Stromal cell of bone marrow (primary cell): ENCODE measurements at places on chromosomes 16 and 17.

- peak; percentile 41 for DNase-seq
These were observed 19.7 kb downstream of the IGF2BP1 start for GRCh38 chr17:49016775-49017463.

GRCh38 chr17:5055543-5055942 is 20.3 kb upstream of the SLC52A1 start:
- no peak for DNase-seq

DNA sequence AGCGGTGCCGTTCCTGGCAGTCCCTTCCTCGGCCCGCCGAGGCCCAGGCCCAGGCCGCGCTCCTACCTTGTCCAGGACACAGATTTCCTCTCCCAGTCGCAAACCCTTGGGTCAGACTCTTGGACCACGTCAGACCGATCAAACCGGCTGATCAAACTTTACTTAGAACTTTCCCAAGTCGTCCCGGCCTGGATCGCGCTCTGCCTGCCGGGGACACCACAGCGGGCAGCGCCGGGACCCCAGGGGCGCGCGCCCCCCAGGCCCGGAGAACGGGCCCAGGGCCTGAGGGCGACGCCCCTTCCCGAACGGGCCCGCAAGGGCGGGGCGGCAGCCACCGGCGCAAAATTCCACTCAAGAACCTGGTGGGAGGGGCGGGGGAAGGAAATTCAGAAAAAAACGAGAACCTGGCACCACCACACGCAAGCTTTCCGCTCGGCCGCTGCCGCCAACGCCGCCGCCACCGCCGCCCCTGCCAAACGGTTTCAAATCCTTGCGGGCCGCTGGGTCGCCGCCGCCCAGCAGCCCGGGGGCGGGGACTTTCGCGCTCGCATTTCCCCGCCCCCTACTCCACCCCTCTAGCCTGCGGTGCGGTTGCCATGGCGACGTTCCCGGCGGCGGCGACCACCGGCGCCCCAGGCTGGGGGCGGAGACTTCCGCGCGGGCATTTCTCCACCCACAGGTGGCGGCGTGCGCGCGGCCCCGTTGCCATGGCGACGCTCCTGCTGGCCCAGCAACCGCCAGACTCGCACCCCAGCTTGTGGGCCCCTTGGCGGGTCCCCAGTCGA is at the start of gene CEP112:
Gene CEP112, minus strand, starts transcription at position 541 of the 785 bp plus-strand sequence.
- DNase-seq, result peak; percentile 18

DNA sequence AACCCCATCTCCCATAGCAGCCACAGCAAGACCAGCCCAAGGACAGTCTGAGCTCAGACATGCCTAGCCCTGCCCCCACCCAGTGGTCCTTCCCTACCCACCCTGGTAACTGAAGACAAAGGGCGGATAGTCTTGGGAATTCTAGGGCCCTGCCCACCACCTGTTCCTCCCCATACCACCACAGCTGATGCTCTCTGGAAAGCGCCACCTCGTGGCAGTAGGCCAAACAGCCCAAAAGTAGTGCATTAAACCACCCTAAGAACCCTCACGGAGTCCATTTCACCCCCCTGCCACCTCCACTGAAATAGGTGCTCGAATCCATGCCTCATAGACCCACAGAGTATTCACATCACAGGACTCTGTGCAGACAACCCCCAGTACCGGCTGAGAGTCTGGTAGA is 1021.4 kb downstream of the CDH8 start:
- DNase-seq, result no peak

- no peak for DNase-seq
These were observed 25.8 kb downstream of the WWOX start for GRCh38 chr16:78125112-78125844.

GRCh38 chr16:76650582-76650981 is 373.4 kb downstream of the CNTNAP4 start:
- DNase-seq, result no peak

- DNase-seq, result no peak
These were observed 23.0 kb downstream of the GSPT1 start for GRCh38 chr16:11892761-11893160.

- DNase-seq, result peak; percentile 74
These were observed at the start of gene MYCBPAP for GRCh38 chr17:50507871-50508572. MYCBPAP (plus strand) TSS chr17:50508439; CDS start chr17:50508675, 236 bp downstream.

GRCh38 chr16:88975511-88976061 is 1.4 kb downstream of the CBFA2T3 start:
- DNase-seq, result no peak

- DNase-seq, result no peak
These were observed 18.5 kb downstream of the RAP1GAP2 start for GRCh38 chr17:2814481-2815341.

DNA sequence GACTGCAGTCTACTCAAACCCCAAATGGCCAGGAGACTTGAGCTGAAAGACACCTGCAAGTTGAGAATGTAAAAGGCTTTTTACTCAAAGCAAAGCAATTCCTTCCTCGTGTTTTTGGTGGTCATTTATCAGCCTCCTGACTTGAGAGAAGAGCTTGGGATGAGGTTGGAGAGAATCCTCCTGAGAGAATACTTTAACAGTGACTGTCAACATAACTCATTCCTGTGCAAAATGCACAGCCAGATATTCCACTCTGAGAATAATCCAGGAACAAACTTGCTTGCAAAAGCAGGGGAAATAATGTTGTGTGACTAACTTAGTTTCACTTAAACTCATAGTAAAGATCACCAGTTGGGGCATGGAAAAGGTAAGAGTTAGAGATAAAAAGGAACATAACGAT is 53.4 kb downstream of the SNTB2 start:
- no peak for DNase-seq

GRCh38 chr16:49588729-49589384 is 215.3 kb downstream of the C16orf78 start:
- DNase-seq, result no peak

DNA sequence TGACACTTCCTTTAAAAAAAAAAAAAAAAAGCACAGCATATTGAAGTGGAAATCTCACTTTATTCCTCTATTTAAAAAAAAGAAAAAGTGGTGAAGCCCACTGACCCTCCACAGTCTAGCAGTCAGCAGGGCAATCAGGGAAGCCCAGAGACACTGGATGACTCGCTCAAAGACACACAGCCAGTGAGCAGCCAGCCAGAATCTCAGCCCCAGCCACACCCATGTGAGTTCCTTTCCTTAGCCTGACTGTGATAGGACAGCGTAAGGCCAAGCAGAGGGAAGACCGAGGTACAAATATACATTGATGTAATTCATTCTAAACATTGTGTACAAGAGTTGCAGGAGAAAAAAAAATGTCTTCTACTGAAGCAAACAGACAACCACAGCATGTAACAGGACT is 22.5 kb downstream of the XPO6 start:
- no peak for DNase-seq

- no peak for DNase-seq
These were observed at the start of gene NOD2 for GRCh38 chr16:50692999-50693781. NOD2 (plus strand) TSS chr16:50693606; CDS start chr16:50699496, 5,890 bp downstream.

DNA sequence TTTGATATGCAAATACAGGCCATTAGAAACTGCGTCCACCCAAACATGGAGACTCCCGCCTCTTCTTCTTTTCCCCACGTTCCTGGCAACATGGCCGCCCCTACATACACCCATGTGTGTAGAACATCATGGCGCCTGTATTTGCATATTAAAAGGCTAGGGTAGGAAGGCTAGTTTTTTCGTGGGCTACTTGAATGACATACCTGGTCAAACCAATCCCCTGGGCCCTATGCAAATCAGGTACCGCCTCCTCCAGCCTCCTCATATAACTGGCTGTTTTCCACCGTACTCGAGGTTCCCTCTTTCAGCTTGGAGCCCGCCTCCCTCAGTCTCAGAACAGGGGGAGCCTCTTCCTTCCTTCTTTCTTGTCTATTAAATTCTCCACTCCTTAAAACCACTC is 840 bp upstream of the CD300LB start:
- no peak for DNase-seq

GRCh38 chr17:36060816-36061215 is 3.3 kb upstream of the CCL18 start:
- no peak for DNase-seq

GRCh38 chr16:13084331-13084730 is 182.9 kb downstream of the SHISA9 start:
- no peak for DNase-seq

GRCh38 chr17:28466521-28467048 is 6.9 kb upstream of the SLC13A2 start:
- DNase-seq, result no peak

DNA sequence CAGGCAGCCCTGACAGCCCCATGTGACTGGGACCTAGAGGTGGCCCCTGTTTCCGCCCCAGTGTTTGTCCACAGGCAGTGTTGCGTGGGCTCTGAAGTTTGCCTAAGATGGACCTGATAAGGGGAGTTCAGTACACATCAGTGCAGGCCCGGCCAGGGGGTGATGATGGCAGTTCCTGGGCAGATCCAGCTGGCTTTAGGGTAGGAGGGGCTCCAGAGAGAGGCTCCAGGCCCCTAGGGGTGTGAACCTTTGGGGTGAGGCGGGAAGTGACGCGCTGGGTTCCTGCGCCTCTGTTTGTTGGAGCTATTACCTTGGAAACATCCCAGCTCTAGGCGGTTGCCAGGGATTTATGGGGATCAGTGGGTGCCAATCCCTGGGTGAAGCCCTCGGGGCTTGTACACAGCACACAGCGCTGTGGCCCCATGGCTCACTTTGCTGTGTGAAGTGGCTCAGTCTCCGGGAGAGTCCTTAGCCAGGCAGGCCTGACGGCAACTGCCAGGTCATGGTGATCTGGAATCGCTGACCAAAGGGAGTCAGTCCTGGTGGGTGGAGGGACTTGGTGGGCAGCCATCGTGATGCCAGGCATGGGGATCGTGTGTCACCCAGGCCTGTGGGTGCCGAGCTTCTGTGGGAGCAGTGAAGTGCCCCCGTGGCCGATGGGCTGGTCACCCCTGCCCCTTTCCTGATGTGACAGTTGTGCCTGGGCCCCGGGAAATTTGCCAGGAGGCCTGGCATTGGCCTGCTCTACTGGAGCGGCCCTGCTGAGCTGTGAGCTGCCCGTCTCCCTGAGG is 146.1 kb downstream of the SEC14L1 start:
- DNase-seq, result peak; percentile 25

DNA sequence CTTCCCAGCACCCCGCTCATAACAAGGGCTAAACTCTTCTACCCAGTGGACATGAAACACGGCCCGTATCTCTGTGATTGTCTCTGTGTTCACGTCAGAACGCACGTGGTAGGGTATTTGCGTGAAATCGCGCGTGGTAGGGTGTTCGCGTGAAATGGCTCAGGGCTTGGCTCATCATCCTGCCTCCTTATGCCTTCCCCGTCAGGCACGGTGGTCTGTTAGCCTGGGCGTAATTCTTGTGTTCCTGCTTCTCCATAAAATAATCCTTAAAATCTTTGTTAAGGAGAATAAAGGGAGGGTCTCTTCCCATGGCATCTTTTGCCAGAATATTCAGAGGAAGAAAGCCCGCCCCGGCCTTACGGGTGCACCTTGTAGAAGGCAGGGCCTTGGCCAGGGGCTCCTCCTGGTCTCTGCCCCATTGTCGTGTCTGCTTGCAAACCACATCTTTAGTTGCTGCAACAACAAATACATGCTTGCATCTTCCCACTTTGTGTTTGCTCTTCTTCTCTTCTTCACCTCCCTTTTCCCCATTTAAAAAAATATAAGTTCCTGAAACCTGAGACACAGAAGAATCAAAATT is 116.7 kb upstream of the CHMP6 start:
- DNase-seq, result no peak

DNA sequence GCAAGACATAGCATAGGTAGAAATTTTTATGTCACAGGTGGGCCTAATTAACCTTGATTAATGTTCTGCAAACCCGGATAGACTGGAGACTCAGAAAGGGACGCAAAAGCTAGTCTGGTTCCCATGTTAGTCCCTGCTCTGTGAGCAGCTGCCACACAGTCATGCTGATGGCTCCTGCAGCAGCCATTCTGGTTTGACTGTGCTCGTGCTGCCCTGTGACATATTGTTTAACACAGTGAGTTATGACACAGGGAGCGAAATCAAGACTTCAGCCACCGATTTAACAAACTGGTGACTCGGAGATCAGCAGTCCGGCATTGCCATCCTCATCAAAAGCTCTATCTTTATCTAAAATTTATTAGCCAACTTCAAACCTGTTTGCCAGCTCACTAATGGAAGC is 169.8 kb downstream of the WWOX start:
- DNase-seq, result no peak

DNA sequence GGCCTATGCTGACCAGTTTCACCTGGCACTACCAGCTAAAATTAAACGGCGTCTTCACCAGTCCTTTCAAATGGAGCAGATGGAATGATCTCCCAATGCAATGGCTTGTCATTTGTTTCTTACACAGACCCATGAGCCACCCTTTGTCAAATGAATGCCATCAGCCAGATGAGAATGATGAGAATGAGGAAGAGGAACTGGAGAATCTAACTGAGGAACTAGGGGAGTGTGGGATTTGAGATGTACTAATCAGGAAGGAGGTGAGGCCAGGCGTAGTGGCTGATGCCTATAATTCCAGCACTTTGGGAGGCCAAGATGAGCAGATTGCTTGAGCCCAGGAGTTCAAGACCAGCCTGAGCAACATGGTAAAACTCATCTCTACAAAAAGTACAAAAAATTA is 116.4 kb downstream of the HS3ST3A1 start:
- DNase-seq, result no peak

GRCh38 chr17:5585836-5586521 is 1.7 kb upstream of the NLRP1 start:
- DNase-seq, result no peak

DNA sequence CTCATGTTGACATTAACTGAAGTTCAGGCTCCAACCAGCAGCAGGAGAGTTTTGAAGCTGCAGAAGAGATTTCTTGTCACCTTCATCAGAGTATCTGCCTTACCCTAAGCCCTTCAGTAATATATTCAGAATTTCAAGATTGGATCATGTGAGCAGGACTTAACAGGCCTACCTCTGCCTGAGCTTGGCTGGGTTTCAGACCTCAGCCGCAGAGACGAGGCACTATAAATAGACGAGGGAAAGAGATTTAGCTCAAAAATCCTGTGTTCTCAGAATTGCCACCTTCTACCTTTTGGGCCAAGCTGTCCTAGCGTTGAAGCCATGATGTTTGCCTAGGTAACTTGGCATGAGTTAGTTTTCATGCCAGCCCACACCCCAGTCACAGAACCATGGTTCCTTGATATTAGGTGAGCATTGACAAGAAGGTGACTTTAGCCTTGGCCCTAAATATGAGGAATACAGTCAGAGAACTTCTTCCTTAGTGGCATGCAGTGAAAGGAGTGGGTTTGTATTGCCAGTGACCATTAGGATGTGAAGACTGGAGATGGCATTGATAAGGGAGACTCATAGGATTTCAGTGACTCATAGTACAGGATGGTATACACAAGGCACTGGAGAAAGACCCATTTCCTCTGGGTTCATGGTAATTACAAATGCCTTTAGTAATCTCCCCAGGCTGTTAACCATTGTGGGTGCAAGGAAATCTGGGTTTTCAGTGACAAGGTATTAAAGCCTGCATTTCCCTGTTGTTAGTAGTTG is 224.3 kb downstream of the MSI2 start:
- DNase-seq, result no peak

GRCh38 chr17:77649717-77650211 is 308.7 kb upstream of the TNRC6C start:
- peak; percentile 30 for DNase-seq

GRCh38 chr17:44900894-44901293 is 1.6 kb upstream of the EFTUD2 start:
- peak; percentile 63 for DNase-seq

DNA sequence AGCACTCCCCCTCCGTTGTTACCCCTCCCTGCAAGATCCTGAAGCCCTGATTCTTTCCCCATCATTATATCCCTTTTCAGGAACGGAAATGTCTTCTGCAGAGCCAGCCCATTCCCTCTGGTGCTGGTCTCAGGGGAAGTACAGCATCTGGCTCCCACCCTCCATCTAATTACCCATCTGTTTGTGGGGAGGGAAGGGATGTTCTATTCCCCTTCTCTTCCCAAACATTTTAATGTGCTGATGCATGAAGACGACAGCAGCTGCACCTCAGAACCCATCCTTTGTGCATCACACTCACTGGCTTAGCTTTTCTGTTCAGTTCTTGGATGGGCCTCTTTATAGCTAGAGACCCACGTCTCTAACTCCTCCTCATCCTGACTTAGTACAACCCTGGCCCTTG is 367.2 kb downstream of the CDH13 start:
- no peak for DNase-seq
